ENCODE measurements at places on chromosomes 11 and 22. TPM values are rescaled to one million over a fixed set of nuclear protein-coding genes. Genes with fewer than 3 reads are reported as not detected.

DNA sequence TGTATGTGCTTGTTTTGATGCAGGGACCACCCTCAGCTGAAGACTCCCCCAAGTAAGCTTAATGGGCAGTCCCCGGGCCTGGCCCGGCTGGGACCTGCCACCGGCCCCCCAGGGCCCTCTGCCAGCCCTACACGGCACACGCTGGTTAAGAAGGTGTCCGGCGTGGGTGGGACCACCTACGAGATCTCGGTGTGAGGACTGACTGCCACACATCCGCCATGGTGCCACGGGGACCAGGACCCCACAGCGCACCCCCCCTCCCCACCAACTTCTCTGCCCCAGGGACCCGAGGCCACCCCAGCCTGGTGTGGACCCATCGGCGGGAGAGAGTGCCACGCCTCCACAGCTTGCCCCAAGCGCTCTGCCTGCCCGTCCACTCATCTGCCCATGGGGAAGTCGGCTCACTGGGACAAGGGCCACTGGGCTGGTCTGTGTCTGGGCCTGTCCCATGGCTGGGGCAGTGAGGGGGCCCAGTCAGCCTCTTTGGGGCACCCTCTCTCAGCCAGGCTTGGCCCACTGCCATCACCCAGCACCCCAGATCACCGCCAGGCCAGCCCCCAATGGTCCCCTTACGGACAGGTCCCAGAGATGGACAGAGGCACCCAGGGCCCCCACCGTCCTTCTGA is 5.5 kb downstream of the CCDC188 start:
- DNase-seq = no peak

NAALAD2 gene
- not detected for total RNA-seq

GRCh38 chr11:92739491-92739890 is 230.0 kb upstream of the MTNR1B start:
- no peak for DNase-seq

GRCh38 chr11:417652-418342 is 3.0 kb upstream of the SIGIRR start:
- no peak for DNase-seq

OR4A16 gene
- total RNA-seq = not detected

DDIAS gene
- 19.5 TPM for total RNA-seq

DNA sequence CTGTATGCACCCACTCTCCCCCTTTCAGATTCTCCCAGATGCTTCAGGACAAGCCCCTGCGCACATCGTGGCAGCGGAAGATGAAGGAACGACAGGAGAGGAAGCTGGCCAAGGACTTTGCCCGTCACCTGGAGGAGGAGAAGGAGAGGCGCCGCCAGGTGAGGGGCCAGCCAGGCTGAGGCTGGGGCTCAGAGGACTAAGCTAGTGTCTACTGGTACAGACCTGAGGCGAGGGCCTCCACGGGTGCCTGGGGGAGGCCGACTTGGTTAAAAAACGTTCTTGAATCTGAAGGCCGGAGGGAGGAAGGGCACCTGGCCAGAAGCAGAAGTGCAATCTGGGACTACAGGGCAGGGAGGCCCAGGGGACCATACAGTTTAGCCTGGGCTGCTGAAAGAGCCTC is 6.0 kb downstream of the CCDC86 start:
- DNase-seq = no peak

SCARF2 gene
- total RNA-seq = 1.4 TPM

DNA sequence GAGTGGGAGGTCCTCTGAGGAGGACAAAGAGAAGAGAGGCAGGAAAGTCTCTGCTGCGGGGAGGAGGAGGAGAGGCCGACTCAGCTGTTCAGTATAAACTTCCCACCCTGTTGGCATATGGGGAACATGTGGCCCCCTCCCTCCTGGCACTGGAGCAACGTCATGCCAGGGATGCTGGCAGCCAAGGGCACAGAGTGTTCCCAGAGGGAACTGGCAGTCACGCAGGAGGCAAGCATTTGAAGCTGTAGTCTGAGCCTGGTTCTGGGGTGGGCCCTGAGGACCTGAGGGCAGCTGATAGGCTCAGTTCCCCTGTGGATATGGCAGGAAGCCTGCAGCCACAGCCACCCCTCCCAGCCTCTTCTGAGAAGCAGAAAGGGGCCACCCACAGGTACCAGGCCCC is 67.1 kb upstream of the TSPAN18 start:
- no peak for DNase-seq

RTCB gene
- 106 TPM for total RNA-seq

GRCh38 chr11:8642196-8642841 is 40.1 kb downstream of the TRIM66 start:
- no peak for DNase-seq

RAB39A gene
- total RNA-seq = not detected

GLYAT gene
- not detected for total RNA-seq

GRCh38 chr11:6599881-6600390 is 3.5 kb downstream of the RRP8 start:
- no peak for DNase-seq

- DNase-seq = no peak
These were observed 150.8 kb upstream of the TIMP3 start for GRCh38 chr22:32650553-32651345.

- DNase-seq = no peak
These were observed 74.4 kb downstream of the PPP2R1B start for GRCh38 chr11:111691741-111692140.

FGF4 gene
- total RNA-seq = not detected
